ENCODE measurements at places on chromosomes 2 and 18. TPM values are rescaled to one million over a fixed set of nuclear protein-coding genes. Genes with fewer than 3 reads are reported as not detected.

The NFU1 gene
- 38.7 TPM for total RNA-seq

The CYTIP gene
- total RNA-seq = 0.23 TPM

The TFCP2L1 gene
- not detected for total RNA-seq

The CCL20 gene
- total RNA-seq = not detected

The ATOH8 gene
- 59.5 TPM for total RNA-seq

The ANKRD62 gene
- not detected for total RNA-seq

The BARD1 gene
- total RNA-seq = 15.0 TPM

The TXNDC2 gene
- total RNA-seq = not detected

The PLCD4 gene
- 4.0 TPM for total RNA-seq

The FBXO36 gene
- total RNA-seq = 1.4 TPM

The GNLY gene
- total RNA-seq = not detected

The SLC5A7 gene
- not detected for total RNA-seq

The EPHA4 gene
- 7.1 TPM for total RNA-seq

The KRTCAP3 gene
- total RNA-seq = not detected

The IL1RN gene
- total RNA-seq = not detected

The MREG gene
- 1.5 TPM for total RNA-seq

The AQP12A gene
- not detected for total RNA-seq

The IL1RL2 gene
- total RNA-seq = 4.3 TPM

The PAX3 gene
- total RNA-seq = 7.6 TPM

The ONECUT2 gene
- total RNA-seq = under 0.01 TPM

The GALM gene
- total RNA-seq = 14.4 TPM

The ALPI gene
- total RNA-seq = not detected

The PIEZO2 gene
- total RNA-seq = 5.3 TPM

The GEN1 gene
- 2.8 TPM for total RNA-seq

The CD28 gene
- total RNA-seq = not detected

All from smooth muscle cell of the coronary artery (primary cell).